ENCODE measurements at places on chromosomes 5 and 9.
A peak's percentile ranks its signal among the peaks of the same experiment; 100 is the strongest.

- DNase-seq, result no peak
Observed at GRCh38 chr5:180637962-180638680, 11.3 kb downstream of the FLT4 start.

GRCh38 chr9:34636791-34637355, 714 bp downstream of the SIGMAR1 start:
- DNase-seq, result peak; percentile 24

- peak; percentile 60 for DNase-seq
Observed at GRCh38 chr9:129623331-129623730, 2.4 kb upstream of the C9orf50 start.

GRCh38 chr9:97848480-97849237, 4.4 kb upstream of the FOXE1 start:
- no peak for DNase-seq

DNA sequence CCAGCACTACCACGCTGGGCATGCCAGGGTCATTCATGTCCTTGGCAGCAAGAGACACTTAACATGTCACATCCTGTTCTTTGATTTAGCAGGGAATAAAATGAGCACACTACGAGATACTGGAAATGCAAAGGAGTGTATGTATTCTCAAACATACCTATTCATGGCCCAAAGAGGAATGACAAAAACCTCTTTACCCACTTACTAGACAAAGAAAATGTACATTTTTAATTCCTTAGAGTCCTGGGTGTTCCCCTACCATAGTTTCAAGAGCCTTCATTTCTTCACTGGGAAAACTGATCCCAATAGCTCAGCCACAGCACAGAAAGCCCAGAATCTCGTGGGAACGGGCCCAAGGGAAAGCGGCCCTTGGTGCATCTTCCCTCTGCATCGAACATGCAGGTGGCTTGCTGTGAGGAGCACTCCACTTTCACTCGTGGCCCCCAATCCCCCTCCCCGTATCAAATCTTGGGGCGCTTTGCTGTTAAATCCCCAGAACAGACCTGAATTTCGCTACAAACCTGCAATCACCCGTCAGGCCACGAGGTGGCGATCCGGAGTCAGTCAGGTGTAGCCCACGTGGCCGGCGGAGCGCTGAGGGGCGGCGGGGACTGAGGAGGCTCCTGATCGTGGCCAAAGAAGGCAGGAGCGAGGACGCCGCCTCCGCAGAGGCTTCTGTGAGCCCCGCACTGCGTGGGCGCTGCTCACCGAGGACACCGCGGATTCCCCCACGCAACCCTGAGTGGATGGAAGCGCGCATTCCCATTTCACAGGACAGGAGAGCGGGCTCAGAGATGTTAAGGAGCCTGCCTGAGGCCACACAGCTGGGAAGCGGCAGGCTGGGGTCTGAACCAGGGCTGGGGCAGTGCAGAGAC, 91.4 kb downstream of the LMX1B start:
- peak; percentile 56 for DNase-seq

- no peak for DNase-seq
Observed at GRCh38 chr9:121354141-121354540, 15.9 kb downstream of the STOM start.

- DNase-seq, result no peak
Observed at GRCh38 chr5:72167257-72167656, 60.0 kb downstream of the MAP1B start.

- peak; percentile 70 for DNase-seq
Observed at GRCh38 chr5:139523635-139524445, 37.3 kb upstream of the UBE2D2 start.

DNA sequence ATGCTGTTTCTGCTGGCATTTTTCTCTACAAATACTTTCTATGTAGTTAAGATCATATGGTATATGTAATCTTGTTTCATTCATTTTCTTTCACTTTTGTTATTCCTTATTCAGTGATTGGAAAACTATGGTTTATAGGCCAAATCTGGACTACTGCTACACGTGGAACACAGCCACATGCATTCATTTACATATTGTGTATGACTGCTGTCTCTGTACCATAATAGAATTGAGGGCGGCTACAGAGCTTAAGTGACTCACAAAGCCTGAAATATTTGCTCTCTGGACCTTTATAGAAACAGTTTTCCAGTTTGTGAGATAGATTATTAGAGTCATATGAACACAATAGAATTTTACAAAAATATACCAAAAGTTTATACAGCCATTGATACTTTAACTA, 133.6 kb upstream of the CDKN2B start:
- DNase-seq, result peak; percentile 47

- no peak for DNase-seq
Observed at GRCh38 chr5:144774197-144774596, 603.5 kb downstream of the KCTD16 start.

GRCh38 chr5:153081385-153081784, 409.1 kb upstream of the GRIA1 start:
- peak; percentile 18 for DNase-seq

- DNase-seq, result peak; percentile 14
Observed at GRCh38 chr5:54257366-54258118, 52.8 kb downstream of the ARL15 start.

DNA sequence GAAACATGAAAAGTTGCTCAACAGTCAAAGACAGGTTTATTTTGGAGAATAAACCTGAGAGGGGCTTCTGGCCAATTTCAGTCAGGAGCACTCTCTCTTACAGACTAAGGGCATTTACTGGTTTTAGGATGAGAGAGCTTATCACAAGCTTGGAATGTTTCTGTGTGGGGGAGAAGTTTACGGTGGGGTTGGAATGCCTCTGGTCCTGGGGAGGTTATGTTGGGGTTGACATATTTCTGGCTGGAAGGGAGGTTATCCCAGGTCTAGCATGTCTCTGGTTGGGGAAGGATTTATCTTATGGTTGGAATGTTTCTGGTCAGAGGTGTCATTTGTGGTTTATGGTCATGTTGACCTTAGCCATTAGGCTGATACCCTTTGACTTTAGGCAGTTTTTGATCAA, 1867.3 kb downstream of the EFNA5 start:
- peak; percentile 58 for DNase-seq

GRCh38 chr9:130770093-130770492, 65.0 kb upstream of the ABL1 start:
- no peak for DNase-seq

- peak; percentile 82 for DNase-seq
Observed at GRCh38 chr9:134544388-134545214, 97.0 kb upstream of the COL5A1 start.

DNA sequence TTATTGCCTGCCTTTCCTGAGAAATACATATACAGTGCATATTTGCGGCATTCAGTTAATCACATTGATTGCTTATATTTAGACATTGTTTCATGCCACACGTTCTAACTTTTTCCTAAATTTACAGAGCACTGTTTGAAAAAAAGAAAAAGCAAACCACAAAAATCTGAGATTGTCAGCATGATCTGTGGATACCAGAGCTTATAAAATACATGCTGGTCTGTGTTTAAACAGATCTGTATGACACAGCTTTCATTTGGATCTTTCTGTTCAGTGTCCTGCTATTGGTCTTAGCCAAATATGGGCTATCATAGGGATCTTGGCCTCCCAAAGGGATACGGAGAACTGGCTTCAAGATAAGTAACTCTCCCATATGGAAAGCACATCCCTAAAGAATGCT, 20.2 kb downstream of the ALDH1A1 start:
- DNase-seq, result peak; percentile 57

GRCh38 chr5:56649569-56649968, 165.8 kb upstream of the MAP3K1 start:
- DNase-seq, result peak; percentile 84

- no peak for DNase-seq
Observed at GRCh38 chr5:174698156-174698555, 26.2 kb upstream of the MSX2 start.

DNA sequence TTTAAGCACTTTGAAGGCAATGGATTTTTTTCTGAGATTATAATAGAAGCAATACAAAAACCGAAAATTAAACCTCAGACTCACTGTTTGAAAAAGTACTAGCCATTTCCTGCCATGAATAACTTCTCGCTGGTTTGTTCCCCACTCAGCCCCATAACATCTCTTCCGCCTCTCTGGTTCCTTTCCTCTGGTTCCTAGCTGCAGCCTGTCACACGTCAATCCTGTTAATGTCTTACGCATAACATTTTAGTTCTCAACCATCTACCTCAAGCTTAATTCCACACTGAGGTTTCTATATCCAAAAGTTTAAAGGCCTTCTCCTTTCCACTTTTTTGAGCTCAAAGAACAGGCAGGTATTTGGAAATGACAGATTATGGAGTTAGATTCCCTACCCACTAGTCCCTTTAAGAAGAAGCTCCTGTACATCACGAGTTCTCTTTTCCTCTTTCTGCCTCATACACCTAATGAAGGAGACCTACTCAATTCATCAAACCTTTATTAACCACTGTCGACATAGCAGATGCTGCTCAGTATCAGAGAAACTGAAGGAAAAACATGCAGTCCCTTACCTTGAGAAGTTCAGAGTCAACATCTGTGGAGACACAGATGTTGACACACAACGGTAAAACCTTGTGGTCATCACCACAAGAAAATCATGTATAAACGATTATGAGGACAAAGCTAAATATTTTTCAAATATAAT, 243.0 kb upstream of the PTGER4 start:
- DNase-seq, result no peak

Data from fibroblast of upper back skin (primary cell).